Posterior vena cava (tissue), 2 donors: ENCODE measurements at places on chromosomes 4 and X. TPM values are rescaled to one million over a fixed set of nuclear protein-coding genes. Genes with fewer than 3 reads are reported as not detected.

DNA sequence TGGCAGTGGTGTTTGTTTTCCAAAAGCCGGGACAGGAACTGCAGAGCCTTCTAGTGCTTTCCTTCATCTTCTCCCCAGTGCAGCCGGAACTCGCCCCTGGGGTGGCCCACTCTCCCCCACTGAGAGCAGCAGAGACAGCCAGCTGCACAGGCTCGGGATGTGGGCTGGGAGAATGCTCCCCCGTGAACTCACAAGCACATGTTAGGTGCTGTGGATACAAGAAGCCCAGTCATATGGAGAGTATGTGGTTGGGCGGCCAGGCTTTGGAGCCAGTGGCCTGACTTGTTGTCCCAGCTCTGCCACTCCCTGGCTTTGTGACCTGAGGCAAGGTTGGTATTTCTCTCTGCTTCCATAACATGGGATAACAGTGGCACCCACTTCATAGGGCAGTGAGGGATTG is 9.4 kb upstream of the KIAA0232 start:
- DNase-seq = peak; percentile 59

DNAAF6 gene
- total RNA-seq = not detected

- no peak for DNase-seq
Observed at GRCh38 chrX:100615005-100615404, 21.6 kb downstream of the TSPAN6 start.

MAGED1 gene
- total RNA-seq = 72.7 TPM

GRCh38 chrX:49921109-49921508 is 1.3 kb upstream of the CLCN5 start:
- no peak for DNase-seq
